ENCODE measurements at places on chromosomes 2 and 18.

DNA sequence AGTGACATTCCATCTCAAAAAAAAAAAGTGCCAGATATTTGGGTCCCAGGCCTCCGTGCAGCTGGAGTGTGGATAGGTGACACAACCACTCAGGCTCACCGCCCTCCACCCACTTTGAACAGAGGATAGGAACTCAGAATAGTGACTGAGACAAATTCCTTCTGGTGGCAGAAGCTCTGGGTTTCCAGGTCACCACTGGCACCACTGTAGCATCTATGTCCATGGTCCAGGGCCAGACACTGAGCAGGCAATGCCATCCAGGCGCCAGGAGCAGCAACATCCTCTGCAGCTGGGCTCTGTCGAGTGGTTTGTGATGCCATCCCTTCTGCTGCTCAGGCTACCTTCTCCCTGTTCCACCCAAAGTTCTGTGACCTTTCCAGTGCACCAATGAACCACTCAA, 81.5 kb upstream of the PTPRM start:
- no peak for DNase-seq

DNA sequence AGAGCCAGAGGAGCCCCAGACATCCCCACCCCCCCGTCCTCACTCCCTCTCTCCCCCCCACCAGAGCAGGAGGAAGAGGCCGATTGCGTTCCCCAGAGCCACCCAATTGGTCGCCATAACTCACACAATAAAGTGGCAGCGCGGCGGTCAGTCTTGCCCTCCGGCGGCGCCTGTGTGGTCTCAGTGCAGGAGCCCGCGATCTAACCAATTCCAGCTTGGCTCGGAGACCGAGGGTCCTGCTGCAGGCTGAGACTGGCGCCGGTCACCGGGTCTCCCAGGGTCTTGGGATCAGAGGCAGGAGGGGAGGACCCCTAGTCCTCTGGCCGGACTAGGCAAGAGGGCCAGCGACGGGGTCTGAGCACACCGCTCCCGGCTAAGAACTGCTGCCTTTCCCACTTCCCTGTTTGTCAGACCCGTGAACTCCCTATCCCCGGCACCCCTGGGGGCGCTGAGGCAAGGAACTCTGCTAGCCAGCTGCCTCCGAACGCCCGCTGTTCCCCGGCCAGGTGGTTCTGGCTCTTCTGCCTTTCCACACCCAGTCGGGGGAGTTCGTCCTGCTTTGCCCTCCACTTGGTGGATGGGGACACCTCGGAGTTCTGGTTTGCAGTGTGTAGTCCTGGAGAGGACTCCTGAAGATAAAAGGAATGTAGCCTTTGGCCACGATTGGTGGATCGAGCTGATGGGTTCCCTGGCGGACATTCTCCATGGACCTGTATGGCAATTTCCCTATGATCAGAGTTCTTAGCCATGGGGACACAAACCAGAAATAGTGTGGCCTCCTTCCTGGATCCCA, 1.0 kb upstream of the HOXD12 start:
- DNase-seq, result no peak

DNA sequence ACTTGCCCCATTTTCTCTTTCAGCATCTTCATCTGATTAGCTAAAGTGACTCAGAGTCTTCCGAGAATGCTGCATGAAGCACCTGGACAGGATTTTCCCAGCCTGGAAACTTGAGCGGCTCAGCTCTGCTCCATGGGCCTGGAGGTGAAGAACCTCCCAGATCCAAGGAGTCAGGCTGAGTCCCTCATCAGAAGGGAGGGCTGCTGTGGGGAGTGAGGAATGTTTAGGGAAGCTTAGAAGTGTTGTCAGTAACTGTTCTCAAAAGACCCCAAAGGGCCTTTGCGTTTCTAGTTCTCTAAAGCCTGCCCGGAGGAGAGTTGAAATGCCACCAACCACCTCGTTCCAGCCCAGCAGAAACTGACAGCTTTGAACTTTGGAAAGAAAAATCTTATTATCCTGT, 157.1 kb downstream of the CLIP4 start:
- DNase-seq, result no peak

- no peak for DNase-seq
Observed at GRCh38 chr2:15708865-15709820, 117.5 kb downstream of the DDX1 start.

All from activated gamma-delta T cell treated with anti-CD3 and anti-CD28 coated beads, Interleukin-2, amount 50 U/mL, for 16 hours (primary cell).